ENCODE measurements at places on chromosomes 5 and 9.

- no peak for DNase-seq
Observed at GRCh38 chr9:123359106-123359505, 3.1 kb downstream of the CRB2 start.

GRCh38 chr5:34685485-34686165, 29.5 kb downstream of the RAI14 start:
- peak; percentile 88 for DNase-seq

DNA sequence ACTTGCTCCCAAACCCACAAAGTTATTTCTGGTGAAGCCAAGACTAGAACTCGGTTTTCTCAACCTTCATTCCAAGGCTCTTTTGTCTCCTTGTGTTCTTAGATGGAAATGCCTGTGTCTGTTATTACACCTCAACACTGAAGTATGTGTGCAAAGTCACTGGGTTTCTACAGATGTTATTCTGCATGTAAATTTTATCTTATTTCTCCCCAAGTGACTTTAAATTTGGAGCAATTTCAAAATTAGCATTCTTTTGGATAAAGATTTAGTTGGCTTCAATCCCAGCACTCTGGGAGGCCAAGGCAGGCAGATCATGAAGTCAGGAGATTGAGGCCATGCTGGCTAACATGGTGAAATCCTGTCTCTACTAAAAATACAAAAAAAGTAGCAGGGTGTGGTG, 104.4 kb upstream of the GNA14 start:
- peak; percentile 39 for DNase-seq

- DNase-seq: no peak
Observed at GRCh38 chr5:108560166-108560565, 178.3 kb upstream of the FBXL17 start.

DNA sequence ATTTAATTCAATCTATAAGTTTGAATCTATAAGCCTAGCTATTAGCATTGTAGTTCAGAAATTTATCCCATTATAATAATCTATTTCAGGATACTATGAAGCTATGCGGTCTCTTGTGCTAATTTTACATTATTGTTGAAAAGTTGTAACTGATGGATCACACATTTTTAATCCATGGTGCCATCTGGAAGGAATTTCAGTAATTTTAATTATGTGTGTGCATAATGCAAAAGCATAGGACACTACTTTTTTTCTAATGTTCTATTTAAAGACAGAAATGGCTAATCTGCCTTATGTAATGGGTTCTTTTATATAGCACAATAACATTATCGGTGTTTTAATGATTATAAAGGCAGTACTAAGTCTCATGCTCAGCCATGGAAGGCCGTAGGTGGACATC, 90.6 kb downstream of the HOMER1 start:
- no peak for DNase-seq

DNA sequence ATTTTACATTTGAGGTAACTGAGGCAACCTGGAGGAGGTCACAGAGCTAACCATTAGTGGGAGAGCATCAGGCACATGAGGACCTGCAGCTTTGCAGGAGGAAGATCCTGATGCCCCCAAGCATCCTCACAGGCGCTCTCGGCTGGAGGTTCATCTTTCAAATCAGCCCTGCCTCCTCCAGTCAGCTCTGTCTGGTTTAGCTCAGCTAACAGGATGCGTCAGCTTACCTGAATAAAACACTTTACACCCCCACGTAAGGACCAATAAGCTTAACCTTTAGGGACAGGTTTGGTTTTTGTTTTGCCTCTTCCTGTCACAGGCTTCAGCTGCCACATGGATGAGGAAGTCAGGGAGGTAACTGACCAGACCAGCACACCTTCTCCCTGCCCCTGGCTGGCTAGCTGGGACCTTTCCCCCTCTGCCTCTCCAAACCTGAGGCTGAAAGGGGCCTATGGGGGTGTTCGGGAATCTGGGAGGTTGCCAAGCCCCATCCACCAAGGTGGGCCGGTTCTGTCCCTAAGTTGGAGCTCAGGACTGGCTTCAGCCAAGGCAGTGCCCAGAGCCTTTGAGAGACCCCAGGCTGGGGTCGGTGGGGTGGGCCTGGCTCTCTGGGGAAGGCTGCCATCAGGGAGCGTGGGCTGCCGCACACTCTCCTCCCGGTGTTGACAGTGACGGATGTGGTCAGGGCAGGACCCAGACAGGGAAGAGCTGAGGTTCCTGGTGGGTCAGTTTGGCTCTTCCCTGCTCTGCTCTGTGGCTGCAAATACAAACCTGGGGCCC, 20.0 kb upstream of the FCN1 start:
- DNase-seq: no peak

DNA sequence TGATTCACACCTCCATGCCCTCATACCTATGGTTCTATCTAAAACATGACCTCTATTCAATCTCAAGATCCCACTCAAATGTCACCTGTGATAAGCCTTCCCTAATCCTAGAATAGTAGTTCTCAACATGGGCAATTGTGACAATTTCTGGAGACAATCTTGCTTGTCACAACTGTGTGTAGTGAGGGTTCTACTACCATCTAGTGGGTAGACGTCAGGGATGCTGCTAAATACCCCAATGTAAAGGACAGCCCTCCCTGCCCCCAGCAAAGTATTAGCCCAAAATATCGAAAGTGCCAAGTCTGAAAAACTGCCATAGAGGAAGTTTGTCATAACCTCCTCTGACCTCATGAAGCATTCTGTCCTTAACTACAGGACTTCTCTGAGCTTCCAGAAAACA, 32.0 kb downstream of the TBCA start:
- no peak for DNase-seq

DNA sequence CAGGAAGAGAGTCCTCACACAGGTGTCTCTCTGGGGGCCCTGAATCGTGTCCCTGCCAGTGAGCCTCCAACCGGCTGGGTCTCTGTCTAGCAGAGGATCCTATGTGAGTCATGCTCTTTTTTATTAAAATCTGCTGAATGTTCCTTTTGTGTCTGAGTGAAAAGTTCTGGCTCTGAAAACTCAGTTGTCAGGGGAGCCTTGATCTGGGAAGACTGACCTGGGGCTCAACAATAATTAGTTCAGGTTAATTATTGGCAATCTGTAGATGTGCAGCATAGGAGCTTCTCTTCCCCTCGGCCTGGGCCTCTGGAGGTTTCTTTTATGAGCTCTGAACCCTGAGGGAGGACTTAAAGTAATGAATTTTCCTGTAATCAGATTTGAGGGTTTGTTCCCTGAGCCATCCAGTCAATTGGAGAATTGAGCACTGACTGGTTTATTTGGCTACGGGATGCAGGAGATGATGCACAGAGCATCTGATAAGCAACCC, 45.2 kb downstream of the ALG2 start:
- DNase-seq: no peak

- peak; percentile 13 for DNase-seq
Observed at GRCh38 chr5:33558489-33558888, 117.7 kb downstream of the TARS1 start.

GRCh38 chr5:89117124-89117644, 234.2 kb upstream of the MEF2C start:
- DNase-seq: no peak

GRCh38 chr5:58860680-58861079, 277.8 kb downstream of the RAB3C start:
- DNase-seq: no peak

DNA sequence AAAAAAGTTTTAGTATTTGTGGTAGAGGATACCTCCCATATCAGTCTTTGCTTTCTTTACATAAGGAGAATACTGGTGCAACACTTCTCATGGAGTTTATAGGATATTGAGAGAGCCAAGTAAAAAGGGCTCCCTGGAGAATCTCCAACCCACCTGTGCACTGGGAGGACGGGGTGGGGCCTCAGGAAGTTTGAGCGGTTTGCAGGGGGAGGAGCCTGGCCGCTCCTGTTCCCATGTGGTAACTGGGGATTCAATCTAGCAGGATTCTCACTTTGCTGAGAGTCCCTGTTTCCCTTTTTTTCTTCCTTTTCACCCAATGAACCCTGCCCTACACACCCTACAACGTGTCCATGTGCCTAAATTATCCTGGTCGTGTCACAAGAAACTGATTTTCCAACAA, 82.8 kb downstream of the APTX start:
- no peak for DNase-seq

- peak; percentile 28 for DNase-seq
Observed at GRCh38 chr5:26945901-26946300, 92.5 kb downstream of the CDH9 start.

DNA sequence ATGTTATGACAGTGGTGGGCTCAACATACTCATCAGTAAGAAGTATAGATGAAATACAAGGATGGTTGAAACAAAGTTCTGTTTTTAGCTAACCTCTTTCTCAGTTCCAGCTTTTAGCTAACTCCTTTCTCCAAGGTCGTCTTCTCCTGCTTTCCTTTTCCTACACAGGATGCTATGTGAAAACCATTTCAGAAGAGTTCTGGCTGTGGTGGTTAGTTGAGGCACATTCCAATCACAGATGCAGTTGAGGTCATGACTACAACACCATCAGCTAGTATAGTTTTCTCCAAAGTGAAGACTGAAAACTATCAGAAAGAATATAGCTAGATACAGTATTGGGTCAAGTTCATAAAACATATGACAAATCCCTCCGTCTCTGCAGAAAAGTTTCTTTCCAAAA, 477.7 kb upstream of the C9orf72 start:
- DNase-seq: no peak

DNA sequence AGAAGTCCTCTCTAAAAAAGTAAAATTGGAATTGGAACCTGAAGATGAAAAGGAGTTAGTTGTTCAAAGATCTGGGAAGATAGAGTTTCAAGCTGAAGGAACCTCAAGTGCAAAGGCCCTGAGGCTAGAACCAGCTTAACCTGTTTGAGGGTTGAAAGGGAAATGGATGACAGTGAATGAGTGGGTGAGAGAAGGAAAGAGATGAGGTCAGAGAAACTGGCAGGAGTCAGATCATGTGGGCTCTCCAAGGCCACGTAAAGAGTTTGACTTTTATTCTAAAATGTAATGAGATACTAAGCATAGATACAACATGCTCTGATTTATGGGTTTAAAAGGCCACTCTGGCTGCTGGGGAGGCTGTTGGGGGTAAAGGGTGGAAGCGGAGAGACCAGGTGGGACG, 2.5 kb upstream of the RAD23B start:
- DNase-seq: peak; percentile 63

- no peak for DNase-seq
Observed at GRCh38 chr9:37336150-37336549, 86.3 kb upstream of the GRHPR start.

- DNase-seq: no peak
Observed at GRCh38 chr9:15353892-15354291, 46.9 kb upstream of the TTC39B start.

DNA sequence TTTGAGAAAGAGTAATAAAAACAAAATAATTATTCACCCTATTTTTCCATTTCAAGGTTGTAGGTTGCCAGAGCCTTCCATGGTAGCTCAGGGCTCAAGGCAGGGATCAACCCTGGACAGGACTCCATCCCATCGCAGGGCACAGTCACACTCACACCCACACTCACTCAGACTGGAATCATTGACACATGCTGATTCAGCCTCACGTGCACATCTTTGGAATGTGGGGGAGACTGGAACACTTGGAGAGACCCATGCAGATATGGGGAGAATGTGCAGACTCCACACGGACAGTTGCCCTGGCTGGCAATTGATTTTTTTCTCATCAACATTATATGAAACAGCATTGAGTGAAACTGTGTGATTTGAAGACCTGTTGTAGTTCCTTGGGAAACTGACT, 234.1 kb downstream of the ADGRV1 start:
- peak; percentile 48 for DNase-seq

GRCh38 chr9:120212153-120212852, 367.7 kb downstream of the CDK5RAP2 start:
- DNase-seq: no peak

DNA sequence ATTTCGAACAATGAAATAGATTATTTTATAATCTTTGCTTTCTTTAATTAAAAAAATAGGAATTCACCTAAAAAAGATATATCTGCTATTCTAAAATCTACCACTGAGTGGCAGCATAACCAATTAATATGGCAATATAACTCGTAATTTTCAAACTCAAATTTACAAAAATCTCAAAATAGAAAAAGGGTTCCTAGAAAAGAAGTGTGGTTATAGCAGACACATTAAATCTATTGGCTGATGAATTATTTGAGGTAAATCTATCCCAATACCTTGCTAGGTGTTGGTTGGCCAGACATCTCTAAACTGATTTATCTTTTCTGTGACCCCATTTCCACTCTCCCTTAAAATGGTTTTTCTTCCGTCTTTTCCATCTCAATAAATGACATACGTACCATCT, 30.2 kb upstream of the NRG2 start:
- DNase-seq: peak; percentile 51

DNA sequence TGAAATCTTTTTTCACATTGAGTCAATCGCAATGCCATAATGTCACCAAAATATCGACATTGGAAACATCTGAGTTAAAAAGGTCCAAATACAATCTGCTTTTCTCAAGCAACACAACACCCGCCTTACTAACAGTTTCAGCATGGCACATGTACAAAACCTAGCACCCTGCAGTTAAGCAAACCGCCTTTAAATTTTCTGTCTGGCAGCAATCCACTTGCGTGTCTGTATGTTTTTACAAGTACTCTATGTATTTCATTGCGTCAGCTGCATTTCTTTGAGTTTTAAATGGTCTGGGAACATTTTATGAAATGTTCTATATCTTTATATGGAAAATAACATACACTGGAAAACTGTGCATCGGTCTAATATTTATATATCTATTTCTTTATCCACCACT, 134.6 kb downstream of the DENND1A start:
- DNase-seq: no peak

- DNase-seq: no peak
Observed at GRCh38 chr9:131642496-131643083, 97.3 kb downstream of the PRRT1B start.

DNA sequence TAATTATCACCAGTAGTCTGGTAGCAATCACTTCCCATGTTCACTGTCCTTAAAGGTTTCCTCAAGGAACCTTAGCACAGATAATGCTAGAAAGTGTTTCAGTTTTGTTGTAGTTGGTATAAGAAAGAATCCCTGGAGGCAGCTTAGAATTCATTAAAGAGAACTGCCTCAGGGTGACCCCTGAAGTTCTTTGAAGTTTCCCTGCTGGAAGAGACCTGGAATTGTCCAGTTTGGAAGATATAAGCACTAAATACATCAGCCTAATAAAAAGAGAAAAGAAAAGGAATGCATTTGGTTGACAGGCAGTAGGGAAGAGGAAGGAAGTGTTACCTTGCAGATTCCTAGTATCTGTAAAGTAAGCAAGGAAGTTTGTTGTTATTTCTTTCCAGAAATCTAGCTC, 999.6 kb upstream of the DMAC1 start:
- DNase-seq: no peak

DNA sequence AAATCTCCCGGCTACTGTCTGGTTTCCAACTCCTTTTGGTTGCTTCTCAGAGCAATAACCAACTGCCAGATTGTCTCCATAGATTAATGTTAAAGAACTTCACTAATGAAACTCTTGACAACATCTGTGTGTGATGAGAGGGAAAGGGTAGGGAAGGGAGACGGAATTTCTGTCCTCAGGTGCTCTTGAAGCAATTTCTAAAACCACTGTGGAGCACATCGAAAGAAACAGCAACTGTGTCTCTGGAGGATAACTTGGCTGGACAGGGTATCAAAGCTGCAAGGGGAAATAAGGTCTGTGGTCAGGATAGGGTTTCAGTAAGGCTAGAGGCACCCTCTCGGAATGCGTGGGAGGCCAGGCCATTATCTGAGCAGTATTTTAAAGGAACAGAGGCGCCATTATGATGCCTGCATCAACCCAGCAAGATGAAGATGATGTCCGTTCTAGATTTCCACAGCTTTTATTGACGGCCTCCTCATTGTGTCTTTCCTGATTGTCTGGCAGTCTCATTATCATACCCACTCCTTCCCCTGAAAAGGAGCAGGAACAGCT, 76.6 kb downstream of the RORB start:
- no peak for DNase-seq

- DNase-seq: no peak
Observed at GRCh38 chr9:12065050-12065449, 628.1 kb upstream of the TYRP1 start.

- no peak for DNase-seq
Observed at GRCh38 chr5:158463938-158464337, 605.0 kb upstream of the CLINT1 start.
